AG08395 (cell line): ENCODE measurements at places on chromosomes 2 and 18.

DNA sequence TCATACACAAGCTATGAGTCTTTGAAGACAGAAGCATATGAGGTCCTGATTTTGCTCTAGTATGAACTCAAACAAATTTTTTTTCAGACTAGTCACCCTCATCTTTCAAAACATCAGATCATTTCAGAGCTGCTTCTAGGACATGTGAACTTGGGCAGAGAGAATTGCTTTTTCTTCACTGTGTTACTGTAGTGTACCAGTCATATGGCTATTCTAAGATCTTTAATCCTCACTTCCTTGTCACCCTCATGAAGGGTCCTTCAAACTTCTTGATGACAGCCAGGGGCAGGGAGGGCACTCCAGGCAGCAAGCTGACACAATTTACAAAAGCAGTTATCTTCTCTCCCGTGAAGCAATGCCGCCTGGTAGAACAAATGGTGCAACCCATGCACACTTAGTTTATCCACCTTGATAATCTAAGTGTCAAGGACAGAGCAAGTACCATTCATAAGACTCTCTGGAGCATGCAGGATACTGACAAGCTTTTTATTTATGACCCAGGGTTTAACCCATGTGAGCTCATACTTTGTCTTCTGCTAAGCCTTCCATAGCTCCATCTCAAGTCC is 200.6 kb downstream of the DPP10 start:
- no peak for DNase-seq

DNA sequence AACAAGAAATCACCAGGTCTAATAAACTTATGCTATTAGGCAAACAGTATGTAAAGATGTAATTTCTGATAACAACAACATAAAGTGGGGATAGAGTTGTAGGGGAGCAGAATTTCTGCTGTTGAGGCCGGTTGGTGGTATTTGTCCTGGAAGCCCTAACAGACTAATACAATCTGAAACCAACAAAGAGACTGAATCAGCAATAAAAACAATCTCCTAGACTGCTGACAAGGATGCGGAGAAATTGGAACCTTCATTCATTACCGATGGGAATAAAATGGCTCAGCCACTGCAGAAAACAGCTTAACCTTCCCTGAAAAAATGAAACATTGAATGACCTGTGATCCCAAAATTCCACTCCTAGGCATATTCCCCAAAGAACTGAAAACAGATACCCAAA is 88.7 kb downstream of the GYPC start:
- no peak for DNase-seq

GRCh38 chr18:70107091-70107490 is 98.4 kb downstream of the RTTN start:
- no peak for DNase-seq

DNA sequence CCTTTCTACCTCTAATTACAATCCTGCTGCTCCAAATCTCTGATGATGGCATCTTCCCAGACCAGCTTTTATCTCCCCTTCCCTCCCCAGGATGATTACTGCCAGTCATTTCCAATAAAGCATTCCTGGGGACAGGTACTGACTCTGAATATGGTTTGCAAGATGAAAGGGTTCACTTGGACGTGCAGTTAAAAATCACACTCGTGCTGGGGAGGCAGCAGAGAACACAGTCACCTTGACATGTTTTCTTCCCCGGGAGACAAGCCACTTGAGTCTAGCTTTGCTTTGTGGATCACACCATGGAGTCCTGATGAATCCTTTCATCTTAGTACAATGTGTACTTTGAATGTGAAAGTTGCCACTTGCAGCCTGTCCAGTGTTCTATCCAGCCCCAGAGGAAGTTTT is 175.0 kb downstream of the ALPK2 start:
- no peak for DNase-seq

DNA sequence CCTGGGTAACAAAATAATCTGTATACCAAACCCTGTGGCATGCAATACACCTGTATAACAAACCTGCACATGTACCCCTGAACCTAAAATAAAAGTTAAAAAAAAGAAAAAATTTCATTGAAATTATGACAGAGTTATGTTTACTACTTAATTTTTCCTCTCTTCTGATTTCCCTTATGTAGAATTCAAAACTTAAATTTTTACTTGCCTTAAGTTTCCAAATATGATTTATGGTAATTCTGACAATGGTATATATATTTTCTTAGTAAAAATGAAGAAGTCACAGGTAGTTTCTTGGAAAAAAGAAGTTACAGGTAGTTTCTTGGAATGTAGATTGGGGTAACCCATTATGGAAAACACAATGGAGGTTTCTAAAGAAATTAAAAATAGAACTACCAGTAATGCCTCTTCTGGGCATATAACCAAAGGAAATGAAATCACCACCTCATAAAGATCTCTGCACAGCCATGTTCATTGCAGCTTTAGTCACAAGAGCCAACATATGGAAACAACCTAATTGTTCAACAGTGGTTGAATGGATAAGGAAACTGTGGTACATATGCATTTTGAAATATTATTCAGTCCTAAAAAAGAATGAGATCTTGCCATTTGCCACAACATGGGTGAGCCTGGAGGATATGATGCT is 164.9 kb downstream of the BABAM2 start:
- DNase-seq, result no peak

DNA sequence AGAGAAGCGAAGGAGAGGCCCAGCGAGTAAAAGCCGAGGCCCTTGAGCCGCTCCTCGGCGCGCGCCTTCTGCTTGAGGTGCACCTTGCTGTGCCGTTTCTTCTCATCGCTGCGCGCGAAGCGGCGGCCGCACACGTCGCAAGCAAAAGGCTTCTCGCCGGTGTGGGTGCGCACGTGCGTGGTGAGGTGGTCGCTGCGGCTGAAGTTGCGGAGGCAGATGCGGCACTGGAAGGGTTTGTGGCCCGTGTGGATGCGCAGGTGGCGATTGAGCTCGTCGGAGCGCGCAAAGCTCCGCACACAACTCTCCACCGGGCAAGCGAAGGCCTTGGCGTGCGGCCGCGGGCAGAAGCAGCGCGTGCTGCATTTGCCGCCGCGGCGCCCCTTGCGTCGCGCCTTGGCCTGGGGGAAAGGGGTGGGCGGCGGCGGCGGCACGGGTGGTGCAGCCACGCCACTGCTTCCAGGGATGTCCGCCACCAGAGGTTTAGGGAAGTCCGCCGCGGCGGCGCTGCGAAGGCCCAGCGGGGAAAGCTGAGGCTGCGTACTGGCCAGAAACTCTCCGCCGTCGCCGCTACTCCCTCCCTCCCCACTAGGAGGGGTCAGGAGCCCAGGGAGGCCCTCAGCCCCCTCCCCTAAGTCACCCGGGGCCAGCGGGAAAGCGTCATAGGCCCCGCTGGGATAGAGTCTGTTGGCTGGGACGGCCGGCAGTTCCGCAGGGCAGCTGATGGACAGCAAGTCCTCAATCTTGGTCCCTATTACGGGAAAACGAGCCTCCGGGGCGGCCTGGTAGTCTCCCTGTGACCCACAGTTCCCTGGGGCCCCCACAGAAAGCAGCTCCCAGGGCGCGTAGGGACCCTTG is 1.7 kb downstream of the EGR4 start:
- no peak for DNase-seq

DNA sequence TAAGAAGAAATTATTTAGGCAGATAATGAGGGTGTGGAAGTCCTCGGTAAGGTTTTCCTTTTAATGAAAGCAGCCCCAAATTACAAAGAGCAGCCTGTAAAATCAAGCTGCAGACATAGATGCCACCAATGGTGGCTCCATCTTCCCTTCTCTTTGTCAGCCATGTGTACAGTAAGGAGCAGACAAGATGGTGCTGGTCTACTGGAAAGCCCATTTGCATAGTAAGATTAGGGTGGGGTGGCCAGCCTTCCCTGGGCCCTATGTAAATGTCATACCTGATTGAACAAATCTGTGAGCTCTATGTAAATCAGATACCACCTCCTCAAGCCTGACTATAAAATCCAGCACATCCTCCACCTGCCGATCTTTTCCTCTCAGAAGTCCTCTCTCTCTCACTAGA is 154.4 kb upstream of the SERTAD2 start:
- no peak for DNase-seq

DNA sequence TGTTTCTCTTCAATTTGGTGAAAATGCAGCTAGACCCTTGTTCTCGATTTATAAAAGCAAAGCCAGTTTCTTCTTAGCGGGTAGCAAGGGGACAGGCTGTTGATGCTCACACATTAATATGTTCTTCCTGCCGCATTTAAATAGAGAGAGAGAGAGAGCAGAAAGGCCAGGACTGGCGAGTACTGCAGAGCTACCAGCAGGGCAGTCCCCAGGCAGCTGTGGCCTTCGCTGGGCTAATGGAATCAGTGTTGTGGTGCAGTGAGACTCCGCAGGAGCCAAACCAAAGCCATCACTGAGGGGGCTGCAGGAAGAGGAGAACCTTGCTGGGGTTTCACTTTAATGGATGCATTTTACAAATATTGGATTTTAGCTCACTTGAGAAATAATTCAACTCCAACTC is 223.6 kb downstream of the ACTR3 start:
- no peak for DNase-seq

DNA sequence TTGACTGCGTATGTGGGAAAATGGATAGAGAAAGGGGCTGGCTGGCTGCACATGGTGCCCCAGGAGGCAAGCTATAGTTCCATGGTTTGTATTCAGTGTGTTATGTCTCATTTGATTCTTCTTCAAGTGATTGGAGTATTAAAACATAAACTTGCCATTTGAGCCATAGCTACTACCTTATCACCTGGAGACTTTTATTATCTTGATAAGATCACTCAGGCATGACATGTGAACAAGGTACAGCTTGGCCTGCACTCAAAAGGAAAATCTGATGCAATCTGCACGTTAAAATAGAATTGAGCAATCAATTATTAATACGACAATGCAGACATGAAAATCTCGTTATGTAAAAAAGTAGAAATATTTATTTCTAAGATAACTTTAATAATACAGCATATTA is 116.9 kb downstream of the RND3 start:
- DNase-seq, result no peak

- DNase-seq, result no peak
Observed at GRCh38 chr2:101931402-101931801, 60.4 kb upstream of the IL1R2 start.

- no peak for DNase-seq
Observed at GRCh38 chr2:20174410-20174809, 50.5 kb downstream of the SDC1 start.

GRCh38 chr2:232838406-232838874 is 31.6 kb upstream of the SNORC start:
- DNase-seq, result no peak

DNA sequence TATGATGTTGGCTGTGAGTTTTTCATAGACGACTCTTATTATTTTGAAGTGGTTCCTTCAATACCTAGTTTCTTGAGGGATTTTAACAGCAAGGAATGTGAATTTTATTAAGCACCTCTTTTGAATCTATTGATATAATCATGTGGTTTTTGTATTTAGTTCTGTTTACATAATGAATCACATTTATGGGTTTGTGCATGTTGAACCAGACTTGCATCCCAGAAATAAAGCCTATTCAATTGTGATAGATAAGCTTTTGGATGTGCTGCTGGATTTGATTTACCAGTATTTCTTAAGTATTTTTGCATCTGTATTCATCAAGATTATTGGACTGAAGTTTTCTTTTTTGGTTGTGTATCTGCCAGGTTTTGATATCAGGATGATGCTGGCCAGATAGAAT is 131.6 kb upstream of the SCN7A start:
- no peak for DNase-seq

GRCh38 chr2:42185220-42185921 is 16.2 kb downstream of the EML4 start:
- DNase-seq, result no peak

DNA sequence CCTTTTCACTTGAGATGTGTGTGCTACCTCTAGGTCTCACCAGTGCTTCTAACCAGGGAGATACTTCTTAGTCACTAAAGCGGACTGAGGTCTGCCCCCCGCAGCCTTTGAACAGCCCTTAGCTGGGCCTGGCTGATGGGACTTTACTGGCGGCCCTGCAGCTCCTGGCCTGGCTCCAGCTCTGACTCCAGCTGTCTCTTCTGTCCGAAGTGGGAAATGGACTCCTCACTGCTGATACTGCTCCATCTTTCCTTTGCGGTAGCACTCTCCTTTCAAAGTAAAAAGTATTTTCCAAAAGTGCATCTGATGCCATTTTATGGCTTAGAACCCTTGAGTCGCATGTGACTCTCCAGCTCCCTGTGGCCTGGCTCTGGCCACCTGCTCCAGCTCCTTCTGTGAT is 64.5 kb downstream of the ATP9B start:
- no peak for DNase-seq

DNA sequence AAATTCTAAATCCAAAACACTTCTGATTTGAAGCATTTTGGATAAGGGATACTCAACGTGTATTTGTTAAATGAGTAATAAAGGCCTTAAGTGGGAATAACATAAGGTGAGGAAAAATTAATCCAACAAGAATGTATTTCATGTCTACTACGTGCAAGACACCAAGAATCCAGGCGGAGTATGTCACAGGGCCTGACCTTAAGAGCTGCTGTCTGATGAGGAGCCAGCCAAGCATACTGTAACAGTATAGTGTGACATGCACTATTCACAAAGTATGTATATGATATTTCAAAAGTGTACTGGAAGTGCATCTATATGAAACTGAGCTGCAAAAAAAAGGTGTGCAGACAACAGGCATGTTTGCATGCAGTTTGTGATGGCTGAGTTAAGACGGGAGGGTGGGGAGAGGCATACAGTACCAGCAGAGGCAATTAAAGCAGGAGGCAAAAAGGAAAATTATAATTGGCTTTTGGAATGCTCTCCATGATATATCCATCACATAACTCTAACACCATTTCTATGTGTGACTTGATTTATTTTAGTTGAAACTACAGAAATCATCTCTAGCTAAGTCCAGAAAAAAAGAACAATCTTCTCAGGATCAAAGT is 18.2 kb downstream of the IWS1 start:
- DNase-seq, result no peak

DNA sequence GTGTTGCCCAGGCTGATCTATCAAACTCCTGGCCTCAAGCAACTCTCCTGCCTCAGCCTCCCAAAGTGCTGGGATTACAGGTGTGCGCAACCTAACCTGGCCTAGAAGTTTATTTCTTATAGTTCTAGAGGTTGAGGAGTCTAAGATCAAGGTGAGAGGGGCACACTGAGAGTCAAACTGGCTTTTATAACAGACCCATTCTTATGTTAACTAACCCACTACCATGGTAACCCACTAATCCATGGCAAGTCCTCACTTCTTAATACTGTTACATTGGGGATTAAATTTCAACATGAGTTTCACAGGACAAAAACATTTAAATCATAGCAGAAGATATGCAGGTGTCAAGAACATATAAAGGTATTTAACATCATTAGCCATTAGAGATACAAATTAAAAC is 50.6 kb downstream of the MDH1 start:
- no peak for DNase-seq
